ENCODE measurements at places on chromosomes 5 and 9.

GRCh38 chr9:28915202-28915930, 1342.1 kb upstream of the C9orf72 start:
- no peak for DNase-seq

- no peak for DNase-seq
Measured at GRCh38 chr9:95007226-95007869, 280.8 kb downstream of the AOPEP start.

DNA sequence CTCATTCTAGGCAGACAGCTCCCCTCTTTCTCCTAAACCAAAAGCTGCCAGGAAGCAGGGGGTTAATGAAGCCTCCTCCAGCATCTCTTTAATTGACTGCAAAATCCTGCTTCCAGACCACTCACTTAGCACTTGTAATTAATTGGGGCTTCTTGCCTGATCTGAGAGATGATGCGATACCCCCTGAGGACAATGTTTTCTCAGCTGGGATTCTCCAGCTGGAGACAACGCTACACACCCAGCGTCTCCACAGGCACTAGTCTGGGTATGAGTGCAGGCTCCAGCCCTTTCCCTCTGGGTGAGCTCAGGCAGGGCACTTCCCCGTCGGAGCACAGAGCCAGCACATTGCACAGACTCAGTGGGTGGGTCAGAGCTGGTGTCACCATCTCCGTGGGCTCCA, 16.1 kb downstream of the CPLX2 start:
- no peak for DNase-seq

DNA sequence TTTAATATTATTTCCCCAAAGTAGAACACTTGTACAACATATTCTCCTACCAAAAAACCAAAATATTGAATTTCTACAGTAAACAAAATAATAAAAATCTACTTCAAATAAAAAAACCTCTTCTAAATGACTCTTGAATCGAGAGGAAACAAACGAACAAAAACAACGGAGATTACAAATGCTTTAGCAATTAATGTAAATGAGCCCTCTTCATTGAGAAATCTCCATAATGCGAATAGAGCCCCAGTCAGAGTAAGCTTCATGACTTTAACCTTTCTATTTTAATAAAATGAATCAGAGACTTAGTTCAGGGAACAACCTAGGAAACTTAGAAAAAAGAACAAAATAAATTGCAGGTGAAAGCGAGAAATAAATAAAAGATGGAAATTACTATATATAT, 129.3 kb upstream of the SEMA6A start:
- DNase-seq: no peak

- DNase-seq: no peak
Measured at GRCh38 chr5:107455111-107455544, 215.6 kb downstream of the EFNA5 start.

DNA sequence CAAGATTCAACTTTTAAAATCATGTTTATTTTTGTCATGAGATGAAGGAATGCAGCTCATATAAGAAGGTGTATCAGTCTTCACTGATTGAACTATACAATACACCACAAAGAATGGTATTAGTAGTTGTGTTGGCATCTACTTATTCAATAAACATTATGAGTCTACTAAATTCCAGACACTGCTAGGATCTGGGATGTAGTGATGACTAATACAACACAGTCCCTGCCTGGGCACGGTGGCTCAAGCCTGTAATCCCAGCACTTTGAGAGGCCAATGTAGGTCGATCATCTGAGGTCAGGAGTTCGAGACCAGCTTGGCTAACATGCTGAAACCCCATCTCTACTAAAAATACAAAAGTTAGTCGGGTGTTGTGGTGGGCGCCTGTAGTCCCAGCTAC, 171.4 kb upstream of the NFIB start:
- DNase-seq: no peak
